PC-9 (cell line): ENCODE measurements at places on chromosomes 12 and 14.

- no peaks in the 10 kb centered on the region for H3K36me3 ChIP-seq
- no peaks in the 10 kb centered on the region for H3K27me3 ChIP-seq
- DNase-seq: no peak
- no peaks in the 10 kb centered on the region for H3K4me1 ChIP-seq
- no peak overlapping the region for H3K4me3 ChIP-seq
- no peak overlapping the region for H3K27ac ChIP-seq
Observed at GRCh38 chr12:18676996-18677588, 60.7 kb downstream of the PLCZ1 start.

DNA sequence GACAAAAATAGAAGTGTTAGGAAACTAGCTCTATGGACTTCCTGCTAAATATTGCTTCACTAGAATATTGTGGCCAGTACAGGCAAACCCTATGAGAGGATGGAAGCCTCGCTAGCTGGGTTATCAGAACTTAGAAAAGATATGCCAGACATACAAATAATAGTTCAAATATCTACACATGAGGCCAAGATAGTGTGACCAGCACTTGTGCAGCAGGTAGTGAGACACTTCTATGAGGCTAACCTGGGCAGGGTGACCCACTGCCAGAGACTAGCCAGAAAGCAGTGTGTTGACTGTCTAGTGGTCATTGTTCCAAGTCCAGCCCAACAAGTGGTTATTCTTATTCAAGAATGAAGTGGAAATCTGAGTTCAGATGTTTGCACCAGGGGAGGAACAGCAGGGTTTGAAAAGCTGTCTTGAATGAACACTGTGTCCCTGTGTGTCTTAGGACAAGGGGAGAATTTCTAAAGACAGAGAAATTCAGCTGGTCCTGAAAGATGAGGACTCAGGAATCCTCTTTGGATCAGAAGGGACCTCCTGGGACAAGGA, 16.3 kb downstream of the TSPAN8 start:
- no peak overlapping the region for H3K4me3 ChIP-seq
- H3K27me3 ChIP-seq: no peaks in the 10 kb centered on the region
- no peaks in the 10 kb centered on the region for H3K4me1 ChIP-seq
- no peak overlapping the region for H3K27ac ChIP-seq
- DNase-seq: no peak

GRCh38 chr12:54412786-54413185, 6.3 kb downstream of the ITGA5 start:
- no peak for DNase-seq
- no peak overlapping the region for H3K27ac ChIP-seq
- no peaks in the 10 kb centered on the region for H3K36me3 ChIP-seq
- no peak overlapping the region for H3K4me3 ChIP-seq

DNA sequence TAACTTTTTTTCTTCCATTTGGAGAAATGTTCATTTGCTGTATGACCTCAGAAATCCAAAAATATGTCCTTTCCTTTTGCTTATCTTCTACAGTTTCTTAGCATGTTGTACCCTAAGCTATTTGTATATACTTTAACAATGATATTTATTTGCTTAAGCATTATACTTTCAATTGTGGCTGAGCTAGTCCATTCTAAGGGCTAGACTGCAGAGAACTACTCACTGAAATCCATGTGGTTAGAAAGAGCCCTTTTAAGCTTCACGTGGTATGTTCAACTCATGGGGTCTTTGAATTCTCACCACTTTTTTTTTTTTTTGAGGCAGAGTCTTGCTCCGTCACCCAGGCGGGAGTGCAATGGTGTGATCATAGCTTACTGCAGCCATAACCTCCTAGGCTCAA, 122.5 kb downstream of the HMGA2 start:
- H3K27ac ChIP-seq: 0 out of 2 replicates have a peak overlapping the region, but pooled peaks have one; percentile 1
- no peaks in the 10 kb centered on the region for H3K27me3 ChIP-seq
- H3K4me3 ChIP-seq: no peak overlapping the region
- H3K4me1 ChIP-seq: peaks cover 4% of the 10 kb centered on the region; the same call in 1 of the 2 replicates

- H3K27ac ChIP-seq: no peak overlapping the region
- no peaks in the 10 kb centered on the region for H3K4me1 ChIP-seq
- DNase-seq: no peak
- H3K27me3 ChIP-seq: no peaks in the 10 kb centered on the region
Observed at GRCh38 chr14:98198385-98198784, 1073.6 kb downstream of the BCL11B start.

GRCh38 chr12:64450711-64451486, 1.0 kb upstream of the TBK1 start:
- H3K27me3 ChIP-seq: no peaks in the 10 kb centered on the region
- peaks cover 26% of the 10 kb centered on the region for H3K36me3 ChIP-seq

- H3K4me1 ChIP-seq: no peaks in the 10 kb centered on the region
- no peak overlapping the region for H3K4me3 ChIP-seq
- no peak for DNase-seq
- H3K27ac ChIP-seq: no peak overlapping the region
- H3K36me3 ChIP-seq: peaks cover 19% of the 10 kb centered on the region; the same call in 1 of the 2 replicates
Observed at GRCh38 chr12:112239020-112239419, 113.7 kb downstream of the TRAFD1 start.

- peaks cover 87% of the 10 kb centered on the region for H3K27me3 ChIP-seq
- H3K4me3 ChIP-seq: no peak overlapping the region
- no peak overlapping the region for H3K27ac ChIP-seq
- H3K36me3 ChIP-seq: no peaks in the 10 kb centered on the region
- DNase-seq: no peak
- no peaks in the 10 kb centered on the region for H3K4me1 ChIP-seq
Observed at GRCh38 chr14:77219591-77219990, 38.0 kb downstream of the TMEM63C start.

GRCh38 chr12:53176750-53177149, 3.8 kb upstream of the ZNF740 start:
- H3K36me3 ChIP-seq: peaks cover 2% of the 10 kb centered on the region
- H3K4me3 ChIP-seq: no peak overlapping the region
- DNase-seq: no peak
- peaks cover 30% of the 10 kb centered on the region for H3K4me1 ChIP-seq
- H3K27me3 ChIP-seq: no peaks in the 10 kb centered on the region

DNA sequence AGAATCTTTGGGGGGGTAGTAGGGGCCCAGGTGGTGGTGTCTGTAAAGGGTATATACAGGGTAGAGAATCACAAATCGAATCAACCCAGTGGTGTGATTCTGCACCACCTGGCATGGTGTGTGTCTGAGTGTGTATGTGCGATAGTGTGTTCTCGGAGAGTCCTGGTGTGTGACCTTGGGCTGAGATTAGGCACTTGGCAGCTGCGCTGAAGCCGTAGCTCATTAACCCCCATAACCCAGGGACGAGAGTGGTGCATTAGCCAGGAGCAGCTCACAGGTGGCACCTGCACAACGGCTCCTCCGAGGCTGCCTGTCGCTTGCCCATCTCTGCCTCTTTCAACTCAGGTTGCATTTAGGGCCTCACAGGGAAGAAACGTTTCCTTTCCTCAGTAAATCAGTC, 15.6 kb upstream of the TESC start:
- H3K36me3 ChIP-seq: no peaks in the 10 kb centered on the region
- no peak overlapping the region for H3K4me3 ChIP-seq
- H3K27ac ChIP-seq: no peak overlapping the region

DNA sequence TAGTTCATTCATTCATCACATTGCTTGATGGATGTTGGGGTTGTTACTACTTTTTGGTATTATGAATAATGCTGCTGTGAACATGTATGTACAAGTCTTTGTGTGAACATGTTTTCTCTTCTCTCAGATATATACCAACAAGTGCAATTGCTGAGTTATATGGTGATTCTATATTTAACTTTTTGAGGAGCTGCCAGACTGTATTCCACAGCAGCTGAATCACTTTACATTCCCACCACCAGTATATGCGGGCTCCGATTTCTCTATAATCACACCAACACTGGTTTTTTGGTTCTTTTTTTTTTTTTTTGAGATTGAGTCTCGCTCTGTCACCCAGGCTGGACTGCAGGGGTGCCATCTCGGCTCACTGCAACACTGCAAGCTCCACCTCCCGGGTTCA, 22.2 kb upstream of the PLEKHG6 start:
- no peaks in the 10 kb centered on the region for H3K27me3 ChIP-seq
- H3K27ac ChIP-seq: no peak overlapping the region
- no peaks in the 10 kb centered on the region for H3K36me3 ChIP-seq
- H3K4me3 ChIP-seq: no peak overlapping the region

GRCh38 chr12:12686925-12687324, 9.1 kb downstream of the GPR19 start:
- no peak for DNase-seq
- H3K4me3 ChIP-seq: no peak overlapping the region
- H3K27me3 ChIP-seq: no peaks in the 10 kb centered on the region
- no peaks in the 10 kb centered on the region for H3K4me1 ChIP-seq
- no peak overlapping the region for H3K27ac ChIP-seq
- H3K36me3 ChIP-seq: no peaks in the 10 kb centered on the region

DNA sequence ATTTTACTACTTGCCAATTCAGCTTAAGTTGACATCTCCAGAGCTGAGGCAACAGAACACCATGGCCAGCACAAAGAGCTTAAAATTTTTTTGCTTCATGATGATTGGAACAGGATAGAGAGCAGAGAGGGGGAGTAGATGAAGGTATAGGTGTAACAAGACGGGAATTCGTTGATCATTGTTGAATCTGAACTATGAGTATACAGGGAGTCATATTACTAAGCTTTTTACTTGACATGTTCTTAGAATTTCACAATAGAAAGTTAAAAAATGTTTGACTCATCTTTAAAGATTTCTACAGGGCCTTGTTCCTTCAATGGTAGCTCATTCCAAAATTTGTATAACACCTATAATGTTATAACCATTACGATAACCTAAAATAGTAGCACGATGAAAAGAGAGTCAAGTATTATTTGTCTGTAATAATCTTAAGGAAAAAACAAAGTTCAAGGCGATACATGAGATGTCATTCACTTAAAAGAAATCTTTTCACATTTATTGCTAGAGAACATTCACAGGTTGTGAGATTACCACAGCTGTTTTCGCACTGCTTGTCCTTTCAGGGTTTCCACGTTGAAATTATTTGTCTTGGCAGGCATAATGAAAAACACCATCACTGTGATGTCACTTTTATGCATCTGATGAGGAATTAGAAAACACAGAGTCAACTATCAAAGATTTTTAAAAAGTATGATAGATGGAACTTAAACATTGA, 33.9 kb downstream of the SPX start:
- H3K27ac ChIP-seq: peak overlapping the region; percentile 48
- no peaks in the 10 kb centered on the region for H3K27me3 ChIP-seq
- DNase-seq: no peak
- H3K36me3 ChIP-seq: no peaks in the 10 kb centered on the region
- no peak overlapping the region for H3K4me3 ChIP-seq
- H3K4me1 ChIP-seq: peaks cover 18% of the 10 kb centered on the region

- no peak overlapping the region for H3K4me3 ChIP-seq
- H3K36me3 ChIP-seq: peaks cover 11% of the 10 kb centered on the region; the same call in 1 of the 2 replicates
- H3K4me1 ChIP-seq: peaks cover 91% of the 10 kb centered on the region
Observed at GRCh38 chr14:68942296-68943035, 36.6 kb downstream of the ACTN1 start.

GRCh38 chr14:69670093-69670492, 58.7 kb downstream of the SUSD6 start:
- peak; percentile 29 for DNase-seq
- no peak overlapping the region for H3K27ac ChIP-seq
- H3K36me3 ChIP-seq: no peaks in the 10 kb centered on the region
- H3K27me3 ChIP-seq: no peaks in the 10 kb centered on the region
- peaks cover 13% of the 10 kb centered on the region for H3K4me1 ChIP-seq

- H3K27ac ChIP-seq: no peak overlapping the region
- H3K4me1 ChIP-seq: no peaks in the 10 kb centered on the region; the same call in 1 of the 2 replicates
- H3K27me3 ChIP-seq: no peaks in the 10 kb centered on the region
Observed at GRCh38 chr12:12228402-12228801, 38.4 kb downstream of the LRP6 start.

DNA sequence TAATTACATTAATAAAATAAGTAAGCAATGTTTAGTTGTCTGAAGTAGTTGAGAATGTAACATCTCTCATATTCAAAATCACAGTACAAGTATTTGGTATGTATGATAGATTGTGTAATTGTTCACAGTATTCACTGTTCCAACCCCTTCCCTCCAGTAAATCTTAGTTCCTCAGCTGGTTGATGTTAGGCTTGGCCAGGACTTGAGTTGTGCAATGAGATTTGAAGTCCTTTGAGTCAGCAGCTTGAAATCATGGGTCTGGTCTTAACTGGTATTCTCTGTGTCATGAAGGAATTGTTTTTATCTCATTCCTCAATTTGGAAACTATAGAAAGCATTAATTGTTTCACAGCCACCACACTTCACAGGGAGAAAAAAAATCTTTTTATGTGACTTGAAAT, 477.1 kb downstream of the FSCB start:
- no peaks in the 10 kb centered on the region for H3K4me1 ChIP-seq
- no peaks in the 10 kb centered on the region for H3K27me3 ChIP-seq
- DNase-seq: no peak
- no peak overlapping the region for H3K4me3 ChIP-seq
- no peaks in the 10 kb centered on the region for H3K36me3 ChIP-seq
- no peak overlapping the region for H3K27ac ChIP-seq

GRCh38 chr14:69719501-69719951, 47.4 kb upstream of the SRSF5 start:
- no peak overlapping the region for H3K27ac ChIP-seq
- H3K36me3 ChIP-seq: no peaks in the 10 kb centered on the region
- no peak for DNase-seq
- no peak overlapping the region for H3K4me3 ChIP-seq
- no peaks in the 10 kb centered on the region for H3K4me1 ChIP-seq
- no peaks in the 10 kb centered on the region for H3K27me3 ChIP-seq

DNA sequence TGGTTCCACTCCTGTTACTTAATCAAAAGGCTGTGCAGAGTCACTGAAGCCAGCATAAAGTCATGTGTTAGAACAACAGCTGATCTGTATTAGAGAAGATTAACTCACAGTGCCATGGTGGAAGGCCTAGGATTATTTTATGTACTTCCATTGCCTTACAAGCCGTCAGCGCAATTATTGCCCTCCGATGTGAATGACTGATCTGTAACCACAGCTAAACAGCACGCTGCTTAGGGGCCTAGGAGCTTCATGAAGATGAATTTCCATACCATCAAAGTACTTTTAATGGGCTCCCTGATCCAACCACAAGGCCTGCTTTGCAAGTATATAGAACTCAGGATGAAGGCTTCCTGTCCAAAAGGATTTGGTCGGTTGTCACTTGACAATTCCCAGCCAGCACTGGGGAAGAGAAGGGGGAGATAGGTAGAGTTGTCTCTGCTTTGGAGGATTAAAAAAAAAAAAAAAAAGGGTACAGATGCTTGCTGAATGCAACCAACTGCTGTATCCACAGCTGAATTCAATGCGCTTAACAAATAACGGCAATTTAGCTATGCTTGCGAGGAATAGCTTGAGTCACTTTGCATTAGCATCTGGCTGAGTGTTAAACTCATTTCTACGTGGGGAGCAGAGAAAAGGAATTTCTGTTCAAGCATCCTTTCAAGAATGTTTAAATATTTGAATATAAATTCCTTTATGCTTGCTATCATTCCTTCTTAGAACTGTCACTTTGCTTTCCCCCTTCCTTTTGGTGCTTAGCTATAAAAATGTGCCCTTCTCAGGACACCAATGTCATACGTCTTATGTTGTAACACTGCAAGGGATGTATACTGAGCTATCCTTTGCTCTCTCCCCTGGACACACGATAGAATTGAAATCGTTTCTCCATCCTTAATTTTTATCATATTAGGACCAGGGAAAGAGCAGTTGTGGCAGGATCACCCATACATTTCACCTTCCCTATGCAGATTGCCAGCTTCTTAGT, 387.8 kb downstream of the SOX5 start:
- H3K36me3 ChIP-seq: no peaks in the 10 kb centered on the region
- no peak overlapping the region for H3K4me3 ChIP-seq
- H3K27ac ChIP-seq: no peak overlapping the region

GRCh38 chr14:71728386-71728785, 203.8 kb upstream of the RGS6 start:
- no peaks in the 10 kb centered on the region for H3K4me1 ChIP-seq
- no peak for DNase-seq
- no peaks in the 10 kb centered on the region for H3K27me3 ChIP-seq
- H3K4me3 ChIP-seq: no peak overlapping the region
- H3K27ac ChIP-seq: no peak overlapping the region
- peaks cover 30% of the 10 kb centered on the region for H3K36me3 ChIP-seq

GRCh38 chr14:68692216-68692615, 100.7 kb downstream of the ZFP36L1 start:
- no peaks in the 10 kb centered on the region for H3K27me3 ChIP-seq
- H3K4me1 ChIP-seq: peaks cover 70% of the 10 kb centered on the region
